Stimulated activated CD4-positive, alpha-beta T cell treated with anti-CD3 and anti-CD28 coated beads, Interleukin-12 subunit alpha, Interleukin-12 subunit beta, amount 100 ng/mL, for 24 hours (primary cell): ENCODE measurements at places on chromosomes 6 and 20.

GRCh38 chr6:137820425-137820824, 46.6 kb upstream of the TNFAIP3 start:
- no peak for DNase-seq

- DNase-seq, result no peak
Observed at GRCh38 chr20:45059022-45059728, 41.8 kb downstream of the KCNS1 start.

DNA sequence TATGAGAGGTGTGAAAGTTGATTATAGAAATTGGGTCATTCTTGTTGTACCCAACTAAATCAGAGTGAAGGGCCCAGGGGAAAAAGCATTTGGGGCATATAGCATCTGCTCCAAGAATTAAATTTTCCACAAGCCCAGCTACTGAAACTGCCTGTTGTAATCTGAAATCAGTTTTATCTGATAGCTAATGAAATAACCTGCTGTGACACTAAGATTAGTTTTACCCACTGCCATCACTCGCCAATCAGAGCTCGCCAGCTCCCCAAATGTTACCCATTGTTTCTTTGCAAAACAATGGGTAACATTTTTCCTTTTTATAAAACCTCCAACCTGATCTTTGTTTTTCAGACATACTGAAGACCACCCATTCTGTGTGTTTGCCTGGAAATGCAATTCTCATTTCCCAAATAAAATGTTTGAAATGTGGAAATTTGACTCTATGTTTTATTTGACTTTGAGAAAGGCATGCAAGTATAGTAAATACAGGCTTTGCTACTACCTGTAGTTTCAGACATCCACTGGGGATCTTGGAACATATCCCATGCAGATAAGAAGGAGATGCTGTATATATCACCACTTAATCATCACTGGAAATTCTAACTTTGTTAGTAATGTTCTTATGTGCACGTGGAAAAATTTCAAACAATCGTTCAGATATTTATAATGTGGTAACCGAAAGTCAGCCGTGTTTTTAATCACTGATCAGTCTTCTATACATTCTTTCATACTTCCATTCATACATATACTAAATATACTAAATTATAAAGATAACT, 6.3 kb upstream of the AHI1 start:
- DNase-seq, result no peak

GRCh38 chr6:145813285-145814034, 1.1 kb downstream of the FBXO30 start:
- DNase-seq, result no peak
